ENCODE measurements at places on chromosomes 5 and 9.
A peak's percentile ranks its signal among the peaks of the same experiment; 100 is the strongest.

- no peak for DNase-seq
Observed at GRCh38 chr9:35562895-35563780, 41.9 kb upstream of the TESK1 start.

- no peak for DNase-seq
Observed at GRCh38 chr5:72633649-72634048, 126.4 kb upstream of the ZNF366 start.

- no peak for DNase-seq
Observed at GRCh38 chr5:128494516-128494915, 43.5 kb downstream of the FBN2 start.

DNA sequence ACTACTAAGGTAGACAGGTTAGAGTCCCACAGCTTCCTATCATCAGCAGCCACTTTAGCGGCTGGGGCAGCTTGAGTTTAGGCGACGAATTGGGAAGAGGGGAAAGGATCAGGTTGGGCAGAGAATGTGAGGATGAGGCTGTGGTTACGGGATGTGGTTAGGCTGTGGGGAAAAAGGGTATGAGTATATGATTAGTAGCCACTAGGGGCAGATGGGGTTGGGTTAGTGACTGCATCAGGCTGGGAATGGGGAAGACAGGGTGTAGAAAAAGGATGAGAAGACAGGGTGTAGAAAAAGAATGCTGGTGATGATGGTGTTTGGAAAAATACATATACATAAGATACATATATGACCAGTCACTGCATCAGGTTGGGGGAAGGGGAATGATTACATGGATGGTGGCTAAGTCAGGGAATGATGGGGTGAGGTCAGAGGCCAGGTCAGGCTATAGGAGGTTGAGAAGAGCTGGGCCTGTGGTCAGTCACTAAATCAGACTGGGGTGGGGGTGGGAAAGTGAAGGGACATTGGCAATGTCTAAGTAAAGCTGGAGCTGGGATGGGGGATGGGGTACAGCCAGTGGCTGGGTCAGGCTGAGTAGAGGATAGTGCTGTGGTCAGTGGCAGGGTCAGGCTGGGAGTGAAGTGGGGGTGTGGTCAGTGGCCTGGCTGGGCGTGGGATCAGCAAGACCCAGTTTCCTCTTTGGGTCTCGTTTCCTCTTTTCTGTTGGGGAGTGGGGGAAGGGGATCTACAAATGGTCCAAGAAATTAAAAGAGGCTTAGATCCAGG, 2.1 kb downstream of the TLN1 start:
- DNase-seq, result no peak

GRCh38 chr5:104513640-104514072, 951.1 kb upstream of the NUDT12 start:
- no peak for DNase-seq

DNA sequence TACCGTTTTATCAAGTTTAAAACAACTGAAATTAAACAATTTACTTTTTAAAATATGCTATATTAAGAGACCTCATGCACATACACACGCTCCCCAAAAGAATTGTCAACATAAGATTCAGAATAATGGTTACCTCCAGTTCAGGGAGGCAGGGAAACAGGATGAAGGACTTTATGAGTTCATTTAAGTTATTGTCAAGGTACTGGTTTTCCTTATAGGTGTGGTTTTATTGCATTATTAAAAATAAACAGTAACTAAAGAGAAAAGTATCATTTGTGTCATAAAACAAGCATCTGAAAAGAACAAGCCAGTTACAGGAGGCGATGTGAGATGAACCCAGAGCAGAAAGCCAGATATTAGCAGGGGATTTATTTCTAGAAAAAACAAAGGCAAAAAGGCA, 2376.7 kb downstream of the MAT2B start:
- DNase-seq, result no peak

GRCh38 chr9:1238407-1238806, 188.2 kb downstream of the DMRT2 start:
- DNase-seq, result no peak

DNA sequence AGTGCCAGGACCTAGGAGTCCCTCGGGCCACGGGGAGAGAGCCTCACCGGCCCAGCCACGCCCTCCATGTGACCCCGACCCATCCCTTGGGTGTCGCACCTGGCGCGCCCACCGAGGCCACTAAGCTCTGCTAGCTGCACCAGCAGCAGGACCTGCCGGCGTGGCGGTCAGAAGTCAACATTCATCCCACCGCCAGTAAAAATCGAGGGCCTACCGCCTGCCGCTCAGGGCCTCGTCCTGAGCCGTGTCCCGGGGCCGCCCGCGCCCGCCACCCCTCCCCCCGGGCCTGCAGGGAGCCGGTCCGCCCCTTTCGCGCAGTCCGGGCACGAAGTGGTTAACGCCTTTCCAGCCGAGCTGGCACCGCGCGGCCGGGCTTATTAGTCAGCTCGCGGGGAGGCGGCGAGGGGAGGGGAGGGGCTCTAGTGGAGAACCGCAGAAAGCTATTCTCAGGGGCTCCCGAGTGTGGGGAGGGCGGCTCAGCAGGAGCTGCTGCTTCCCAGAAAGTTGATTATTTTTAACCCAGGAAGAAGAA, 124.4 kb downstream of the C9orf50 start:
- DNase-seq, result peak; percentile 22

DNA sequence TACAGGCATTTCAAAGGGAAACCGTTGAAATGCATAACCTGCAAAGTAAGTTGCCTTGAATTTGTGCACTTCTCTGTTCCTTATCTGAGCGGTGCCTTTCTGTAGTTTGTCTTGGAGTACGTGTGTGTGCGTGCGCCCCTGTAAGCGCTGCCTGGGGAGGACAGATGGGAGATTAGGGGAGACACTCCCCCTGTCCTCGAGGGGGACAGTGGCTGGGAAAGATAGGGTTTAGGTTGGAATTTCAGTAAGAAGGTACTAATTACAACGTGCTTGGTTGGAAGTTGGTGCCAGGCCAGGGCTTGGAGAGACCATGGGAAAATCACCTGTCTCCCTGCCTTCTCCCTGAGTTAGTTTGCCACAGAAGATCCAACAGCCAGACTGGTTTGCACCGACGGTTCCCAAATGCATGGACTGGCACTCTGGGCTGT, 73.2 kb downstream of the PIK3R1 start:
- no peak for DNase-seq

DNA sequence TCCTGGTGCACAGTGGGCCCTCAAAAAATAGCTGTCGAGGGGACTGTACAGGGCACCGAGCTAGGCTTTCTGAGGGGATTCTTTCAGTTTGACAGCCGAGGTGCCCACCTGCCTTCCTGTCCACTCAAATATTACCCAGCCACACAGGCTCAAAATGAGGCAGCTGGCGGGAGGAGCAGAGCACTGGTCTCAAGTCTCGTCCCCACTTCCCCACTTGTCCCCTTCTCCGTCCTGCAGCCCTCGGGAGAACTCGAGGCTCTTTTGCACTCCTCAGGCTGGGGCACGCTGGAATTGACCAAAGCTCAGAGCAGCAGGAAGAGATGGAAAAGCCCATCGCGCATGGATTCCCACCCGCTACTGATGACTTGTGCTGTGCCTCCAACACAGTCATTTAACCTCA, 185.2 kb downstream of the HSPA4 start:
- no peak for DNase-seq

DNA sequence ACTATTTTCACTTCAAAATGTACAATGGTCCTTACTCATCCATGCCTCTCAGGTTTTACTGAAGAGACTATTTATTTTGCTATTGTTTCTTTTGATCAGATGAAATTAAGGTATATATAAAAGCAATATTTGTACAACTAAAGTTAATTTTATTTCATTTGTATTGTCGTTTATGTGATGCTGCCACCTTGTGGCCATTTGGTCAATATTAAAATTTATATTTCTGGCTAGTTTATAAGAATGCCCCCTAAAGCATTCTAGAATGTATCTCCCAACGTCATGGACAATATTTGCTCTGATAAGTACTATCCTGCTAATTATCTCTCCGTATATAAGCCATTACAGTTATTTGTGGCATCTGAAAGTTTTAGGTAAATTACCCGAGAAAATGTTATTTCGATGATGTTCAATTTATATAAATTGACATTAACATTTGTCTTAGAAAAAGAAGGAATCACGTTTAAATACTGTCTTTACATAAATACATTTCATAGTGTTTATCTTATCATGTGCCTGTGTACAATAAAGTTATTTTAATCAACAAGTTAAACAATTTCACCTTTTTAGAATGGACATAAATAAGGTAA, 680.0 kb downstream of the TAF11L14 start:
- DNase-seq, result no peak

DNA sequence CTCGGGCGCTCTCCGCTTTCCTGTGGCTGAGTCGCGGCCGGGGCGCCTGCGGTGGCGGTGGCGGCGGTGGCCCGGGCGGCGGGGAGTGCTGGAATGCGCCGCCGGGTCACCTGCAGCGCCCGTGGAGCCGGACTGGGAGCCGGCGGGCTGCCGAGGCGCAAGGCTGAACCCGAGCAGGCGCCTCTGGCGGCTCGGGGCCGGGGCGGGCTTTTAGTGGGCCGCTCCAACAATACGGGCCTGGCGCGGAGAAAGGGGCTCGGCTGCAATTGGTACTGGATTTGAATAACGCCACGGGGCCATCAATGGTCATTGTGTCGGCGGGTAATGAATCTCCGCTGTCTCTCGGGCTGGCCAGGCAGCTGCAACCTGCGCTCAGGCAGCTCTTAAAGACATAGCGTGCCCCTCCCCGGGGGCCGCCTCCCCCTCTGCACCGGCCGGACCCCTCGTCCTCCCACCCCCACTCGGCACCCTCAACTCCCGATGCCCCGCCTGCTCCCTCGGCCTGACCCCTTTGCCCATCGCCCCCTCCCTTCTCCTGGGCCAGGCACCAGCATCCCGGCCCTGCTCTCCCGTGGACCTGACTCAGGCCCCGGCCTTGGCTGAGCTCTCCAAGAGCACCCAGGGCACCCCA, 22.1 kb downstream of the URM1 start:
- no peak for DNase-seq

DNA sequence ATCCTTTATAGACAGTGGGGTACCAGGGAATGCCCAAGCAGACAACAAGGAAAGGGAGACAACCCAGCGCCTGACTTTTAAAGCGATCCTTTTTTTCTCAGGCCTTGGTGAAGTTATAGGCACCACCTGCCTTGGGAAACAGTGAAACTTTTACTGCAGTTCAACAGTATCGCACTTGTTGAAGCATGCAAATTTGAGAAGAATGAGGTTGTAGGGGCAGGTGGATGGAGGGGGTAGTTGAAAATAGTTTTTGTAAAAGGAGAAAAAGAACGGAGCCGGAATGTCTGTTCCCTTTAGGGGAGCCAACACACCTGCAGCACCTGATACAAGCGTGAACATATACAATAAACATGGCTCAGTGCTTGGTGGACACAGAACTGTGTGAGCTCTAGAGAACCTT, 190.2 kb upstream of the NR3C1 start:
- DNase-seq, result no peak

DNA sequence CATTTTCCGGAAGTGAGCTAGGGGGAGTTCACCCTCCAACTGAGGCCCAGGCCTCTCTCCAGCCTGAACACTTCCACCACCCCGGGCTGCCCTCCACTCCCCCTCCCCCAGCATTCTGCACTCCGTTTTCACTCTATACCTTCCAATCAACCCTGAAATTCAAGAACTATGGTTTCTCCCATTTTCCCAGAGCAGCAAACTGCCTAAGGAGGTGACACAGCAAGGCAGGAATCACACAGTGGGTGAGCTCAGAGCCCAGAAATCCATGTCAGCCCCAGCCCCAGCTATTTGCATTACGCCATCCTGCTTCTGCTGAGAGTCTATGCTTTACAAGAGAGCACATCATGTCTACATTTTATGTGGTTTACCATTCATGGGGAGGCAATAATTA, 11.9 kb downstream of the MSX2 start:
- no peak for DNase-seq

GRCh38 chr5:118545470-118545869, 442.9 kb downstream of the DTWD2 start:
- DNase-seq, result no peak

- no peak for DNase-seq
Observed at GRCh38 chr9:136644593-136645351, 17.9 kb upstream of the EGFL7 start.

DNA sequence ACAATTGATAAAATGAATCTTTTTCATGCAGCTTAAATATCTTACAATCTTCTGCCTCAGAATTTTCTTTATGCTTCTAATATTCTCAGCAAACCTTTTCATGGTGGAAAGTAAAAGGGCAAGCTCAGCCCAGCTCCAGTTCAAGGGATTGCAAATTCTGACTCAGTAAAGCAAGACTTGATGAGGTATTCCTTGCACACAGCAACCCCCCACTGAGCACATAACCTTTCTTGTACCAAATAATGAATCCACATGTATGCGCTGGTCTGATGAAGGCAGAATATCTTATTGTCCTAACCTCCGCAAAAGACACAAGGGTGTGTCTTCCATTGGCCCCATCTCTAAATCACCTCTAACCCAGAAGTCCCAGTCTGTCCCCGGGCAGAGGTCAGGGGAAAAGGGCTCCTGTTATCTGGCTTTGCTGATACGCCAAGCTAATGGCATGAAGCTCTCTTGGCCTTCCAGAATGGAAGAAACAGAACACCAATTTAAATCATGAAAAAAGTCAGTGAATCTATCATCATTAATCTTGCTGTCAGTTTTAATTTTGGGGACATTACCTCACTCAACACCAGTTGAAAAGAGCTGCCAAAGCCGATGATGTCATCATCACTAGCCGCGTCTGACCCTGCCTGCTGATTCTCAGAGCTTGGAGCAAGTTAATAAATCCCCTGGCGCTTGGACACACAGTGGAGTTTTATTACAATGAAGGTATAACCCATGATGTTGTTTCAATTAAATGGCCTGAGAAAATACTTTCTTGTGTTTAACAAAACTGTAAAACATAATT, 592.5 kb upstream of the CLINT1 start:
- DNase-seq, result no peak

DNA sequence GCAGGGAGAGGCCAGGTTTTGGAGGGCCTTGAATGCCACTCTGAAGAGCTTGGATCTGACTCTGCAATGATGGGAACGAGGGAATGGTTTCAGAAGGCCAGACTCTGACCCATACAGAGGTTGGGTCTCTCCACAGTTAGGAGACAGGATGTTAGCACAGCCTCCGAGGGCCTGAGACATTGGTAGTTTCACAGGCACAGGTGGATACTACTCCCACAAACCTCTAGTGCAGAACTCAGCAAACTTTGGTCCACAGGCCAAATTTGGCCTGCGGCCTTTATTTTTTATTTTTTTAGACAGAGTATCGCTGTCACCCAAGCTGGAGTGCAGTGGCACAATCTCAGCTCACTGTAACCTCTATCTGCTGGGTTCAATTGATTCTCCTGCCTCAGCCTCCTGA, 2.9 kb downstream of the GNPDA1 start:
- no peak for DNase-seq

GRCh38 chr5:52725065-52725746, 62.5 kb upstream of the ITGA1 start:
- DNase-seq, result peak; percentile 62

GRCh38 chr5:141628175-141628788, 8.4 kb downstream of the HDAC3 start:
- DNase-seq, result no peak

- no peak for DNase-seq
Observed at GRCh38 chr9:72089451-72090130, 29.2 kb upstream of the C9orf57 start.

- DNase-seq, result peak; percentile 57
Observed at GRCh38 chr5:134184155-134185135, 7.7 kb upstream of the SKP1 start.

- peak; percentile 40 for DNase-seq
Observed at GRCh38 chr9:38318759-38319495, 73.6 kb upstream of the ALDH1B1 start.

GRCh38 chr5:58542709-58543108, 40.2 kb upstream of the RAB3C start:
- DNase-seq, result no peak

GRCh38 chr5:35938568-35939227, at the start of gene CAPSL:
TSS of gene CAPSL (minus strand) at chr5:35938622. CDS start at chr5:35921120, 17,502 bp downstream.
- DNase-seq, result no peak

- DNase-seq, result no peak
Observed at GRCh38 chr5:37667846-37668245, 172.0 kb downstream of the GDNF start.

GRCh38 chr5:159309689-159310433, 20.4 kb downstream of the IL12B start:
- no peak for DNase-seq

All from NCI-H2029 treated with DMSO at 0.1 percent for 48 hours (cell line).